ENCODE measurements at places on chromosomes 1 and 21.

- DNase-seq: no peak
Measured at GRCh38 chr1:183302452-183303322, 115.5 kb downstream of the NMNAT2 start.

DNA sequence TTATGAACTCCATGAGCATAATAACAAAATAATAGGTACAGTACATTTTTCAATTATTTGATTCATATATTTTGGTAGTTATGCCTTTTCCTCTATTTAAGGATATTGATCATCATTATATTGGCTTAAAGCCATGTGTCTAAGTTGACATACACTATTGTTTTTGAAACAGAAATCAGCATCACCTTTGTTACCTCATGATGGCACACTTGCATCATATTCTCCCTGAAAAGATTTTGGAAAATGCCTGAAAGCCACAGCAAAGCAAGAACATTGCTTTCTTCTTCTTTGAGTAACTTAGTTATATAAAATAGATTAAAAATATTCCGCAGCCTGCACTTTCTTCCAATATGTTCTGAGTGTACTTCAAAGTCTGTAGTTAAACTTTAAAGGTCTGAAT, 33.3 kb downstream of the TMPRSS15 start:
- no peak for DNase-seq

DNA sequence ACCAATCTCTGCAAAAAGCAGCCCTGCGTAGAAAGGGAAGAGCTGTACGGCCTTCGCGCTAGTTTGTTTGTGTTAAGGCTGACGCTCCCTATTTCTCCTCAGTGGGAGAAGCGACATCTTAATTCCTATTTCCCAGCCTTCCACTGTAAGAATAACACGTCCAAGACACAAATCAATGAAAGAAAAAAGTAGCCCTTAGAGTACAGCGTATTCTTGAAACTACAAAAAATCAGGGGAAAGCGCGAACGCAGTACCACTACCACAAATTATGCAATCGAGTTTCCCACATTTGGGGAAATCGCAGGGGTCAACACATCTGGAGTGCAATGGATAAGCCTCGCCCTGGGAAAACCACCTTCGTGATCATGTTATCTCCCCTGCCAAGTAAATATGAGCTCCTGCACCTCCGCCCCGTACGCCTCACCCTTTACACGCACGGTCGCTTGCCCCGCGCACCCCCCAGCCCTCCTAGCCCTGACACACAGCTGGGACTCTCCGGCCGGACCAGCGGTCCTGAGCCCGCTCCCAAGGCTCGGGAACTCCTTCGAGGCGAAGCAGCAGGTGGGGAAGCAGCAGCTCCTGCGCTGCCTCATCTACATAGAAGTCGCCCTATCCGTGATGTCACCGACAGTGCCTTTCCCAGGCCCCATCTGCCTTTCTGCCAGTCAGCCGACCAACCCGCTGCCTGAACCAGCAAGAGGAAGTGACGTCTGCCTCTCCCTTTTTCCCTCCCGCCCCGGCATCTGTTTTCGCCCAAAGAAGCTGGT, 94.7 kb downstream of the PPIAL4G start:
- peak; percentile 93 for DNase-seq

- DNase-seq: no peak
Measured at GRCh38 chr1:97245682-97246081, 524.1 kb downstream of the PTBP2 start.

GRCh38 chr1:37513795-37514349, 694 bp downstream of the MEAF6 start:
- peak; percentile 46 for DNase-seq

- no peak for DNase-seq
Measured at GRCh38 chr1:59674595-59674994, 140.2 kb upstream of the HOOK1 start.

GRCh38 chr1:151888972-151889570, 20.2 kb downstream of the THEM4 start:
- peak; percentile 29 for DNase-seq

- DNase-seq: no peak
Measured at GRCh38 chr1:30880678-30881318, 27.8 kb downstream of the SDC3 start.

DNA sequence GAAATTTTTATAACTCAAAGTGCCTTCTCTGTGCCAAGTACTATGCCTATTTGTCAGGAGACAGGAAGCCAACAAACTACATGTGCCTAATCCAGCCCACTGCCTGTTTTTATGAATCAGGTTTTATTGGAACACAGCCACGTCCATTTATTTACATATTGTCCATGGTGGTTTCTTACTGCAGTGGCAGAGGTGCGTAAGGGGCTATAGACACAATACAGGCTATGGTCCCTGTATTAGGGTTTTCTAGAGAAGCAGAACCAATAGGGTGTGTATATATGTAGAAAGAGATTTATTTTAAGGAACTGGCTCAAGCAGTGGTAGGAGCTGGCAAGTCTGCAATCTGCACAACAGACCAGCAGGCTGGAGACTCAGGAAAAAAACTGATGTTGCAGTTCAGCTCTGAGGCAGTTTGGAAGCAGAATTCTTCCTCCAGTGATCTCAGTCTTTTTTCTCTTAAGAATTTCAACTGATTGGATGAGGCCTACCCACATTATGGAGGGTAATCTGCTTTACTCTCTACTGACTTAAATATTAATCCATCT, 15.4 kb downstream of the PPIE start:
- no peak for DNase-seq

GRCh38 chr1:221045842-221046831, 166.9 kb downstream of the HLX start:
- no peak for DNase-seq

DNA sequence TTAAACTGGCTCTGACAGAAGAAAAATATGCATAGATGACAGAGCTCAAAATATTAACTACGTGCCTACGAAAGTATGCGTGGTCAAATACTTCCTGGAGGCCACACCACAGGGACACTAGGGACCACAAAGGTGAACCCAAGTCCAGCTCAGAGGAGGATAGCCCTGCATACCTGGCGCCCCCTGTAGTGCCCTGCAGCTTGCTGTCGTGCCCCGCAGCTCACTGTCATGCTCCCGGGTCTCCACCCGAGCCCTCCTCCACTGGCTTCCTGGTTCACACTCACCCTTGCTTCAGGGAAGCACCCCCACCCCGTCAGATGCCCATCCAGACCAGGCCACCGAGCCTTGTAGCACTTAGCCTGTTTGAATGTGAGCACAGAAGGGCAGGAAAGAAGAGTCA, 16.7 kb upstream of the NADK start:
- DNase-seq: no peak

DNA sequence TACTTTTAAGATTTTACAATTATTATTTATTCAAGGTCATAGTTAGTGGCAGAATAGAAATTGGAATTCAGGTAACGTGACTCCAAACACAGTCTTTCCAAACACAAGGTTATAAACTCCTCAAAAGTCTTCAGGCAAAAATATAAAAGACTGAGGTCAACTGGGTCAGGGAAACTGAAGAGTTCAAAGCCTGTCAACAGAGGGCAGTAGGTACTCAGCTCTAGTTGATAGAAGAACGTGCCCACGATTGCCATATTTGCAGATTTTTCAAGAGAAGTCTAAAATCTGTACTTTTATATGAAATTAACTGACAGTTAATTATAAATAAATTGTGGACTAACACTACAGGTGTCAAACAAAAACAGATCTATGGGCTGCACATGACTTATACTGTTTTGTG, 135.0 kb downstream of the LHX4 start:
- DNase-seq: peak; percentile 7

- no peak for DNase-seq
Measured at GRCh38 chr1:179814546-179814838, 63.1 kb downstream of the TOR1AIP2 start.

DNA sequence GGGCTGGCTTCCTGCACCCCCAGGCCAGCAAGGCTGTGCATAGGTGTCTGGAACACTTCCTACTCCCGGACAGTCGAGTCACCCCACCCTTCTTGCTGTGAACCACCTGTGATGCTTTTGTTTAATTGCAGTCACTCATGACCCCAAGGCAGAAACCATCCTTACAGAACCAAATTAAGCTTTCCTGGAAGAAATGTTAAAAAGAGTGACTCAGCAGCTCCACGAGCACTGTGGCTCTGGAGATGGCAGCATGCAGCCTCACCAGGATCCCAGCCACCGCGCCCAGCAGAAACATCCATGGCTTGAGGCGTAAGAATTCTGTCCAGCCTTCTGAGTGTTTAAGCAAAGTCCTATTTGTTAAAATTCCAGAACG, 28.8 kb downstream of the SNAP47 start:
- DNase-seq: no peak

GRCh38 chr1:40630488-40631223, 34.8 kb downstream of the RIMS3 start:
- peak; percentile 77 for DNase-seq

DNA sequence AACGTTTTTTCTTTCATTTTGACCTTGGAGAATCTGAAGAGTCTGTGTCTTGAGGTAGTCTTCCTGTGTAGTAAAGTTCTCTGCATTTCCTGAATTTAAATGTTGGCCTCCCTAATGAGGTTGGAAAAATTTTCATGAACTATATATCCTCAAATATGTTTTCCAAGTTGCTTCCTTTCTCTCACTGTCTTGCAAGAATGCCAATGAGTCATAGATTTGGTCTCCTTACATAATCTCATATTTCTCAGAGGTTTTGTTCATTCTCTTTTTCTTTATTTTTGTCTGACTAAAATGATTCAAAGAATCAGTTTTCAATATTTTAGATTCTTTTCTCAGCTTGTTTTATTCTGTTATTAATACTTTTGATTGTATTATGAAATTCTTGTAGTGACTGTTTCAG, 87.6 kb downstream of the DRAM2 start:
- DNase-seq: no peak

GRCh38 chr21:40667967-40668366, 179.0 kb downstream of the DSCAM start:
- DNase-seq: no peak

GRCh38 chr1:47765236-47765635, 231.9 kb downstream of the TRABD2B start:
- DNase-seq: no peak

DNA sequence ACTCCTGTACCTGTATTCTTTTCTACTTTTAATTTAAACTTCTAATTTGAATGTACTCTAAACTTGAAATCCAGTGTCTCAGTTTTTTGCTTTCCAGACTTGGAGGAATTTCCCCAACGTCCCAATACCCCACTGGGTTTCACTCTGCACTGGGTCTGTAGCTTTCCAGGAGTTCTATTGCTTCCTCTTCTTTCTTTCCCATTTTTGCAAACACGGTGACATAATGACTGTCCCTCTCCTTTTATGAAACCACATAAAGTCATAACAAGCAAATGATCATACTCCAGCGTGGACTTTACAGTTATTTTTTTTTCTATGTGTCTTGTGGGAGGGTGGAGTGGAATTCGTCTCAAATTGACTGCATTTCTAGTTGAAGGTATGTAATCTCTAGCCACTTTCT, 97.1 kb downstream of the FASLG start:
- no peak for DNase-seq

DNA sequence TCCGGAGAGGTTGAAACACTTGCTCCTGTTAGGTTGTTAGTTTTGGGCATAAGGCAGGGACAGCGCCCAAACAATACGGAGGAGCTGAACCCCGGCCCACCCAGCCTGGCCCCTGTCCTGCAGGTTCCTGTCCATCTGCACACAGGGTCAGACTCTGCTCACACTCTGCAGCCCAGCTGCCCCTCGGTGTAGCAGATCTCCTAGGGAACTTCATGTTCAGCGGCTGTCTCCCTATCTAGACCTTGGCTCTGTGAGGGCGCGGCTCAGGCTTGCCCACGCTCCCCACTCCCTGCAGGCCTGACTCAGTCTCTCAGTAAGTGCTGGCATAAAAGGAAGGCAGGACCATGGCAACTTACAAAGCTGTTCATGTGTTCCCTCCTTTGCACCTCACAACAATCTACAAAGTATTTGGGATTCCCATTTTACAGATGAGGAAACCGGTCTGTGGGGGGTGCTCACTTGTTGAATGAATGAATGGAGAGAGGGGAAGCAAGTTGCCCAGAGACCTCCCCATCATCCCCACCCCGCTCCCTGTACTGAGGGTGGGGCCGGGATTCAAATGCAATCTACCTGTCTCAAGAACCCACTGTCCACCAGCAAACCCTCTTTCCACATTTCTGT, 26.2 kb downstream of the ACOT11 start:
- no peak for DNase-seq

GRCh38 chr1:234973426-234974250, 155.0 kb downstream of the TOMM20 start:
- peak; percentile 20 for DNase-seq

GRCh38 chr1:25118546-25118945, 113.8 kb downstream of the SYF2 start:
- DNase-seq: no peak

DNA sequence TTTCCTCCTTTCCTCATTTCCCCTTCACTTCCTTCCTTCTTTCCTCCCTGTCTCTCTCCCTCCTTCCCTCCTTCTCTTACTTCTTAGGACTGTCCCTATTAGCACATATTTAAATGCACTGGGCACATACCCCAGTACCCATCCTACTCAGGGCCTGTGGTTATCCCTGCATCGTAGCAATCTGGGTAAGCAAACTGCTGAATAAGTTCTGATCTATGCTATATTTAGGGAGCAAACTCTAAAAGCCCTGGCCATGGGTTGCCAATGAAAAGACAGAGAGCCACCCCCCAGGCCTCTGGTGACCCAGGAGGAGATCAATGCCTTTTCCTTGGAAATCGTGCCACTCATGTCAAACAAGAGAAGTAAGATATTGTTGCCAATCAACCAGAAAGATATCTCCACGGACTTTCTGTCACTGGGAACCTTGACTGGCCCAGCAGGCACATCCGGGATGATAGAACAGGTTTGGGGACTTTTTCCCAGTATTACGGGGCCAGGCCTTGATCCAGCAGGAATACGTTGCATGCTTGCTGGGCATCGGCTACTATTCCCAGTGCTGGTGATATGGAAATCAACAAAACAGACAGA, 5.4 kb downstream of the FAM3B start:
- DNase-seq: no peak

- DNase-seq: no peak
Measured at GRCh38 chr1:60111716-60112115, 38.1 kb upstream of the C1orf87 start.

DNA sequence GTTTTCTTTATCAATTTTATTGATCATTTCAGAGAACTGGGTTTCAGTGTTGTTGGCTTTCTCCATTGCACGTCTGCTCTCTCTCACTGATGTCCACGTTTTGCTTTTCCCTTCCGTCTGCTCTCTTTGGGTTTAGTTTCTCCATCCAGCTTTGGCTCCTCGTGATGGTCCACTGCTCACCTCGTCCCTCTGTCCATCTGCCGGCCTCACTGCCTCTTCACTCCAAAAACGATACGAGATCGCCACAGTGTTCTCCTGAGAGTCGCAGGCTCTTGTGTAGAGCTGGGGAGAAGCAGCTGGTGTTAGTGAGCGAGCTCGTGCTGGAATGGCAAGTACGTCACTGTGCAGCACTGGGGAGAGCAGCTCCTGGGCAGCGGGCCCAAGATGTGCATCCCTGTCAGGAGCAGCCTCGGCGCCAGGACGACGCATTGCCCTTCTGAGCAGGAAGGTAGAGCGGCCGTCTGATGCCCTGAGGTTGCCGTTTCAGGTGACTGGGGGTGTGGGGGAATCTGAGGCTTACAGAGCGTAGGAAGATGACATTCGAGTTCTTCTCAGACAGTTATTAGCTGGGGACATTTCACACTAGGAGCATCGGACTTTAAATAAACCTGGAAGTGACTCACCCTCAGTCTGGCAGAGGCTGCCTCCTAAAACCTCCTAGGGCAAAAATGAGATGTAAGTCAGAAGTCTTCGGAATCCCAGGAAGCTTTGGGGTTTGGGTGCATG, 31.4 kb upstream of the PCBP3 start:
- DNase-seq: no peak
